ENCODE measurements at places on chromosomes 2 and 18. TPM values are rescaled to one million over a fixed set of nuclear protein-coding genes. Genes with fewer than 3 reads are reported as not detected.

- no peak for DNase-seq
Observed at GRCh38 chr18:27863780-27864430, 313.0 kb downstream of the CDH2 start.

Gene GAREM1
- total RNA-seq = 2.0 TPM

GRCh38 chr2:7577769-7578168 lies 660.6 kb downstream of the RNF144A start:
- DNase-seq = no peak

- DNase-seq = peak; percentile 50
Observed at GRCh38 chr2:177334940-177335543, 57.5 kb upstream of the AGPS start.

DNA sequence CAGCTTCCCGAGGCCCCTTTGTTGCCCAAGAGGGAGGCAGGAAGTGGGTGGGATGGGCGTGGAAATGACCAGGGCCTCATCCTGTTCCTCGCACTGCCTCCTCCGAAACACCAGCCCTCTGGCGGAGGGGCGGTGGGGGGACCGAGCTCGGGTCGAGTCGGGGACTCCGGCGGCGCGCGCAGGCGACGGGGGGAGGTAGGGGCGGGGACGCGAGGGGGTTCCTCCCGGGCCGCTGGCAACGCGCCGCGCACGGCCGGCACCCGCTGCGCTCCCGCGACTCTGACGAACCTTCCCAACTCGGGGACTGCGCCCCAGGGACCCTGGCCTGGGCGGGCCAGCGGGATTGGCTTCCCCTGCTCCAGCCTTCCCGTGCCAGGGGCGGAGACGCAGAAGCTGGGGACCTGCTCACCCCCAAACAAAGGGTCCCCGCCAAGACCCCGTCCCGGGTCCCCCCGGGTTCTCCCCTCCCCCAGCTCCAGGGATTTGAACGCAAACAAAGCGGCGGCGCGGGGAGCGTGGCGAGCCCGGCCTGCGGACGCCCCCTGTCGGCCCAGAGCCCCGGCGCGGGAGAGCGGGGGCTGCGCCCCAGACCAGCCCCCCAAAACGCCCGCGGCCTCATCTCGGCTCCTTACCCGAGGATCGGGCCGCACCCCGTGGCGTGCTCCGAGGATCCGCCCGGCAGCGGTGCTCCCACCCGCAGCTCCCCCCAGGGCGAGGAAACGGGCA lies 1.2 kb downstream of the SEMA4C start:
- peak; percentile 69 for DNase-seq

GRCh38 chr2:118658596-118659198 lies 188.8 kb downstream of the EN1 start:
- DNase-seq = no peak

GRCh38 chr2:69940691-69941090 lies 20.7 kb downstream of the ASPRV1 start:
- DNase-seq = no peak

DNA sequence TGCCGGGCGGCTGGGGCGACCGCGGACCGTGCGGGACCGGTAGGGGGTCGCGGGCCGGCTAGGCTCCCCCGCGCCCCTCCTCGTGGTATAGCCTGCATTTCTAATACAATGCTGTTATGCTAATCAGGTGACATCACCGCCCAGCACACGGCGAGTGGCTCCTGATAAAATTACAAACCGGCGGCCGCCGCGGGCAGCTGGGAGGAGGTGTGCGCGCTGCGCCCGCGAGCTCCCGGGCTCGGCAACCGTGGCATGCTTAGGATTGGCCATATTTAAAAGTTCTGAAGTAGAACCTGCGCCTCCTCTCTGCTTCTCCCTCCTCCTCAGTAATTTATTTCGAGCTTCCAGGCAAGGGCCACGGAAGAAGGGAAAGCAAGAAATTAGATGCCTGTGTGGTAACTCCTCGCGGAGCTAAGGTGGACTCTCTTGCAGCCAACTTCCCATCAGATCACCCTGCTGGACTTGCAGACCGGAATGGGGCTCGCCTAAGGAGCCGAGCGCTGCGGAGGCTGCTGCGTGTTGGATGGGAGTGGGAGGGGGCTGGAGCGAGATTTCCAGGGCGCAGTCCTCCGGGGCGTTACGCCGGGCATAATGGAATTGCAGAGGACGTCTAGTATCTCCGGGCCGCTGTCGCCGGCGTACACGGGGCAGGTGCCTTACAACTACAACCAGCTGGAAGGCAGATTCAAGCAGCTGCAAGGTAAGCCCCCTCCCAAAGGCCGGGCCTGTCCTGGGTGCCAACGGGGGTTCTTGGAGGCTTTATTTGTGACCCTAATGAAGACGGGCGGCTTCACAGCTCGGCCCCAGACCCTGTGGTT lies 102.3 kb downstream of the SPTBN1 start:
- DNase-seq = peak; percentile 67
